ENCODE measurements at places on chromosomes 7 and 10.

GRCh38 chr7:134174795-134175261 is 47.7 kb downstream of the LRGUK start:
- no peak for DNase-seq

GRCh38 chr10:70084189-70084588 is 31.5 kb downstream of the MACROH2A2 start:
- no peak for DNase-seq

DNA sequence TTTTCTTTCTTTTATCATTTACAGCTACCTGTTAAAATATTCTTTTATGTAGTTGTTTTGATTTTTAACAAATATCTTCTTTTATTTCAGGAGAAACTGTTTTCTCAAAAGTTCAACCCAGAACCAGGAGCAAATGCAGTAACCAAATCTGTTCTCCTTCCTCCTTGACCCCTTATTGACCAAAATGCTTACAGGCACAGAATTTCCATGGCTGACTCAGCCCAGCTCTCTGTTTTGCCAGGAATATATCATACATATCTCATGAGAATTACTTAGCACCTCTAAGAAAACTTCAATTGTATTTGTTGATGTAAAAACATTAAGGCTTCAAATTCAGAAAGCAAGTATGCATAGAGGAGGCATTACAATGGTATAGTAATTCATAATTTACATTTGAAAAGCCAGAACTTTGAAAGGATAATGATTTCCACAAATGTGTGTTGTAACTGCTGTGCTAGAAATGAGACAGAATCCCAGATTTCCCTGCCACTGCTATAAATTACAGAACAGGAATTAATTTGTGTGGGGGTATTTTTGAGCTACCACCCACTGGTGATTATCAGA is 2.2 kb downstream of the GSAP start:
- no peak for DNase-seq

DNA sequence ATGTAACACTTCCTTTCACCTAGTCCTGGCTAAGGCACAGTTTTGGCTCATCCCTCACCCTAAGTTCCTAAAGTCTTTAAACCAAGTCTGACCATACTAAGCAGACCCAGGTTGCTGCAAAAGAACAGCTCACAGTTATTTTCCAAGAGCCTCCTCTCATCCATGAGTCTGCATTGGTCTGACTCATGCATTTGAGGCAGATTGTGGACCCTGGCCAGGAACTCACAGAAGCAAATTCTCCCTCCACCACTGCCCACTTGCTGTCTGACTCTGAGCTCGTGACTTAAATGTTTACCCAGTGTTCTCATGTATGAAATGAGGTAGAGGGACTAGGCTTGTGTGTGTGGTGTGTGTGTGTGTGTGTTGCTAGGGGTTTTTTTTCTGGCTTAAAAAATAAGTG is 1272.8 kb downstream of the TYW1 start:
- no peak for DNase-seq

DNA sequence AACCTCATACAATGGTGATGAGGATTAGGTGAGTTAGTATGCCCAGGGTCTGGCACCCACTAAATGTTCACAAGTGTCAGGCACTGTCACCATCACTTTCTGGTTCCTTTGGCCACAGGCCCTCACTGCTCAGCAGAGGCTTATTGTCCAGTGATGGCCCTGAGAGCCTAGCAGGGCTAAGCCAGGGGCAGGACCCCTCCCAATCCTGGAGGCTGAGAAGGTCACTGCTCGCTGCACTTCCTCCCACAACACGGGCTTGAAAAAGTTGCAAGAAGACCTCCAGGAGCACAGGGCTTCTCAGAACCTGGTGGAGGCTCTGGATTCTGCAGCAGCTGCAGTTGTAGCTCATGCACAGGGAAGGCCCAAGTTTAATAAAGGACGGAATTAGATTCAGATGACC is 48.1 kb downstream of the DRGX start:
- no peak for DNase-seq

- DNase-seq: no peak
These were observed 91.1 kb downstream of the OR13A1 start for GRCh38 chr10:45224219-45224841.

- peak; percentile 11 for DNase-seq
These were observed 141.7 kb upstream of the SEMA3A start for GRCh38 chr7:84336303-84336702.

- DNase-seq: no peak
These were observed 136.4 kb upstream of the FGFR2 start for GRCh38 chr10:121734589-121735045.

DNA sequence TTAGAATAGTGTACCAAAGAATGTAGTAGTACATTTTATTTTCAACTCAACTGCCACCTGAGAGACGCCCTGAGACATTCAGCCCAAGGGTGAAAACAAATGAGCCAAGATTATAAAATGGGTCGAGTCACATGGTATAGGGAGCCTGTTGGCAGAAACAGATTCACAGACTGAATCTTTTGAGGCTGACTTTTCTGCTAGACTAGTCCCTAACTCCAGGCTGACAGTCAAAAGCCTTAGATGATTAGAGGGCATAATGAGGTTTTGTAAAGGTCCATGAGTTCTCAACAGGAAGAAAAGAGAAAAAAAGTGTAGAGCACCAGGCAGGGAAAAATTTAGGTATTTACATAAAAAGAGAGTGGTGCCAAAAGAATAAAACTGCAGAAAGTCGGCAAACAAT is 128.0 kb downstream of the NXPH1 start:
- DNase-seq: no peak

GRCh38 chr10:17457083-17457482 is 2.7 kb upstream of the ST8SIA6 start:
- no peak for DNase-seq

DNA sequence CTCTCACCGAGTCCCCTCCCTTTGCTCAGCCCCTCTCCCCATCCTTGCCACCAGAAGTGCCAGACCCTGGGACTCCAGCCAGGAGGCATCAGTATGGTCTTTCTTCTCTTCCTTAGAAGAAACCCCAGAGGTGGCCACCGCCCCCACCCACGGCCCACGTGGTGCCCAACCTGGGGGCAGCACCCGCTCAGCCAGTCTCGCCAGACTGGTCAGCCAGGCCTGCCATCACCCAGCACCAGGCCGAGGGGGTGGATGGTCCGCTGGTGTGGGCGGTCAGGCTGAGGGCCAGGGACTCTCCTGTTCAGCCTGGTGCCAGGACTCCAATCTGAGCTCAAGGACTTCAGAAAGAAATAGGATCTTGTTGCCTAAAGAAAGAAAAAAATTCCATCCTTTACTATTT is 5.8 kb upstream of the CLDN4 start:
- no peak for DNase-seq

GRCh38 chr10:118827466-118828155 is 72.8 kb upstream of the CACUL1 start:
- no peak for DNase-seq

GRCh38 chr7:44434201-44434600 is 56.3 kb downstream of the NUDCD3 start:
- no peak for DNase-seq

DNA sequence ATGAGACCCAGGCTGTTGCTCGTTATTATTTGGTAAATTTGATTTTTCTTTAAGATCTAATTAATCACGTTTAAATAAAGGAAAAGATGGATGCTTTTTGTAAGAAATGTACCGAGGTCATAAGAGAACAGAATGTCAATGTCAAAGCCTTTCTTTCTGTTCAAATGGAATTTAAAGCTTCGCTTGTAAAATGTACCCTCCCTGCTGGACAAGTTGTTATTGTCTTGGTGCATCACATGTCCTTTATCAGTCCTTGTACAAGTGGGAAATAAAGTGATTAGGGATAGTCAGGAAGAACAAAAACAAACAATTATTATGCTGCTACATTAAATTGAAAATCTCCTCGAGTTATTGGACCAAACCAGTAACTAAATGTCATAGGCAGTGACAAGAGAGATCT is 363.2 kb downstream of the PHTF2 start:
- no peak for DNase-seq

DNA sequence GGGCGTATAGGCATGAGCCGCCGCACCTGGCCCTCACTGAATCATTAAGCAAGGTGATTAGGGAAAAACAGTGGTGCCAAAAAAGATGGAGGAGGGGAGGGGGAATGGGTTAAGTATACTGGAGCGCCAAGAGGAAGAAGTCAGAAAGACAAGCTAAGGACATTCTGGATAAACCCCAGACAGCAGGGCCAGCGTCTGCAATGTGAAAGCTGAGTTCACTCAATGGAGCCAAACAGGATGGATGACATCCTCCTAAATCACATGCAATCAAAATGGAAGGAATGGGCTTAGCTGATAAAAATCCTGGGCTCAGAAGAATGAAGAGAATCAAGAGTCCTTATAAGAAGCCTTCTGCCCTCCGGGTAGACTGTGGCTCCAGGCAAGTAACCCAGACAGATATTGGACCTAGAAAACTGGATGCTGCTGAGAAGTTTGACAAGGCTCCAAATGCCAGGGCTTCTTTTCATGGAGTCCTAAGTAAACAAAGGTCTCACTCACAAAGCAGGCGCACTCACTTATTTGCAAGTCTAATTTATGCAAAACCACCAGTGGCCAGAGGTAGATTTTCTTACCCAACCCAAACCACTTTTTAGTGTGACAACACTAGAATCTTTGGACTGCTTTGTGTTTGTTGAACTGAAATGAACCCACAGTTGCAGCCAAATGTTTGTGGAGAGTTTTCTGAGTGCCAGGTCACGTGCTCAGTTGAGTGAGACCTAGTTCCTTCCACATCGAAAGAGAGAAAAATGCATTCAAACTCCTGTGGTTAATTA is 519.1 kb upstream of the AUTS2 start:
- DNase-seq: no peak

- DNase-seq: no peak
These were observed 75.5 kb downstream of the MACC1 start for GRCh38 chr7:20141666-20142065.

DNA sequence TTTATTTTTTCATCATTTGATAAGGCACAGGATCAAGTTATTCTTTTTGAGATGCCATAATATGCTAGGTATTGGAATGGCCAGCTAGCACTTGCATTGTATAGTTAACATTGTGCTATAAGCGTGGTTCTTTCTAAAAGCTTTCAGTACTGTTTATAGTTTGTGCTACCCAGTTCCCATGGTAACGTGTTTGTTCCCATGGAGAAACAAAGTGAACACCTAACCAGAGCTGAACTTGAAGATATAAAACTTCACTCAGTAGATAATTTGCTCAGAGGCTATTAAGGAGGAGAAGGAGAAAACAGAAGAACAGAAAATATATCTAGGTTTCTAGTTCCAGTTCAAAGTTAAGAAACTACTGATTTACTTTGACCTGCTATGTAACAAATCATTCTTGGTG is 23.6 kb upstream of the ITGB8 start:
- DNase-seq: no peak

- peak; percentile 23 for DNase-seq
These were observed 11.4 kb upstream of the TACR2 start for GRCh38 chr10:69428165-69428564.

- no peak for DNase-seq
These were observed 16.0 kb upstream of the GALNTL5 start for GRCh38 chr7:151940048-151940811.

- no peak for DNase-seq
These were observed 150.4 kb upstream of the LANCL2 start for GRCh38 chr7:55214707-55215106.

DNA sequence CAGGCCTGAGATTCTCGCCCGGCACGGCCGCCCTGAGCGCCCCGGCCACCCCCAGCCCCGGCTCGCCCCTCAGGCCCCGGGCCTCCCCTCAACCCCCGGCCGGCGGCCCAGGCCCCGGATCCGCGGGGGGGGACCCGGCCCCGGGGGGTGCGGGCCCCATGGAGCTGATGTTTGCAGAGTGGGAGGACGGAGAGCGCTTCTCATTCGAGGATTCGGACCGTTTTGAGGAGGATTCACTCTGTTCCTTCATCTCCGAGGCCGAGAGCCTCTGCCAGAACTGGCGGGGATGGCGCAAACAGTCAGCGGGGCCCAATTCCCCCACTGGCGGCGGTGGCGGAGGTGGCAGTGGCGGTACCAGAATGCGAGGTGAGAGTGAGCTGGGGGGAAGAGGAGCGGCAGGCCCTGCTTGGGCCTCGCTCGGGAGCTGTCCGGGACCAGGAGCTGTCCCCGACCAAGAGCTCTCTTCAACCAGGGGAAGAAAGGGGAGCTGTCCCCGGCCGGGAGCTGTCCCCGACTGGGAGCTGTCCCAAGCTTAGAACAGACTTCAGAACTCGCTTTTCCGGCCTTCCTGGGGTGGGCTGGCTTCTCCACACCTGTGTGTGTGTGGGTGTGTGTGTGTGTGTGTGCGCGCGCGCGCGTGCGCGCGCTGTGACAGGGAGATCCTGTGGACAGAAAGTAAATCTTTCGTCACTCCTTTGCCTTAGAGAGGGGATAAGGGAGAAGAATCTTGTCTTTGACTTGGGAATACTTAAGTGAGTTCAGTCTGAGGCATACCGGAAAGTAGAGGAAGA is 510 bp downstream of the ZSWIM8 start:
- no peak for DNase-seq

DNA sequence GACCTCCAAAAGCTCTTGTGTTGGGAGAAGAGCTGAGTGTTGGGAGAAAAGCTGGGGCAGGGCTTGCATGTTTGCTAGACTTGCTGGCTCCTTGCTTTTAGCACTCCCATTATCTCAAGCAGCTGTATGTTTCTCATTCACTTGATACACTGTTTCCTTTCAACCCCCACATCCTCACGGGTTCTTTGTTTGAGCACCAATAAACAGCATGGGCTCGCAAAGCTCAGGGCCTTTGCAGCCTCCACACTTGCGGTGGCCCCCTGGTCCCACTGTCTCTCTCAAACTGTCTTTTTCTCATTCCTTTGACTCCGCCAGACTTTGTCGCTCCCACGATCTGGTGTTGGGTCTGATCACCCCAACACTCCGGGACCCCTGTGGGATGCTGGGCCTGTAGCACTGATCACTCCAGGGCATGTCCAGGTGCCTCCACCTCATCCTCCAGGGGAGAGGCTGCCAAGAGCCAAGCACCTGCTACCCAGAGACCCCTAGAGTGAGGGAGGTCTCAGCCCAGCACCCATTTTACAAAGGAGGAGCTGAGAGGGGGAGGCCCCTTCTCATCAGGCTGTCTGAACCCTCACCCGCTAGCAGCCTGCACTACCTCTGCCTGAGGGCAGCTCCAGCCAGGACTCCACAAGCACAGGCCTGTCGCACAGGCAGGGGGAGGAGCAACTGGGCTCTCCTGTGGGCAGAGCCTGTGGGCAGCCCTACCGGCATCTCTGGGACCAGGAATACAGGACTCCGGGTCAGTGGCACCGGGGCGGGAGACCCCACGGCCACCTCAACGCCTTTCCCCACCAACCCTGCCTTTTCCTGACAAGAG is 49.1 kb upstream of the MSMB start:
- DNase-seq: no peak

DNA sequence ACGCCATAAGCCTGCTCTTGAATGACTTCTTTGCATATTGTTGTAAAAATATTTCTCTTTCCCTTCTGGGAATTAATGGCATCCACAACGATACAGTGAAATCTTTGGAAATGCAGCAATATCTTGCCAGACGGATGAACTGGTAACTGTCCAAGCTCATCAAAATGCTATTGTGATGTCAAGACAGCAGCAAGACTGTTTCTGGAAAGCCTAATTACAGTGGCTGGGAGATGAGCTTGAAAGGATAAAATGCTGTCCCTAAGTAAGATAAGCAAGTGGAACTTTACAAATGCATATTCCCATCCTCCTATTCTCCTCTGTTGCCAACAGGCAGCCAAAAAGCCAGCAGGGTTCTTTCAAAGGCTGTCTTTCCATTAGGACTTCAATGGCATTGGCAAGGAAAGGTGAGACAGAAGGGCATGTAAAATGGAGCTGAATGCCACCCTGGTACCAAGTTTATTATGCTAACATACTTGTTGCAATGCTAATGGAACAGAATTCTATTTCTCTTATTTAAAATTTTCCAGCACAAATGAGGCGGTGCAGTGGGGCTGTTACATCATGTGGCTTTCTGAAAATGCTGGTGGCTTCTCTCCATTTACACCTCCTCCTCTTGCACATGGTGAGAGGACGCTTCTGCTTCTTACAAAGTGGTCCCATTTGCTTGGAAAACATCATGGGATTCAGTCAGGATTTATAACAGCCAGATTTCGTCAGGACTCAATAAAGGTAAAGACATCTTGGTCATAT is 178.3 kb upstream of the PTER start:
- DNase-seq: no peak

Measured in NCI-H1694 (cell line).